ENCODE measurements at places on chromosomes 3 and 15.

GRCh38 chr15:80758130-80758745 is 20.9 kb upstream of the CEMIP start:
- DNase-seq = no peak

DNA sequence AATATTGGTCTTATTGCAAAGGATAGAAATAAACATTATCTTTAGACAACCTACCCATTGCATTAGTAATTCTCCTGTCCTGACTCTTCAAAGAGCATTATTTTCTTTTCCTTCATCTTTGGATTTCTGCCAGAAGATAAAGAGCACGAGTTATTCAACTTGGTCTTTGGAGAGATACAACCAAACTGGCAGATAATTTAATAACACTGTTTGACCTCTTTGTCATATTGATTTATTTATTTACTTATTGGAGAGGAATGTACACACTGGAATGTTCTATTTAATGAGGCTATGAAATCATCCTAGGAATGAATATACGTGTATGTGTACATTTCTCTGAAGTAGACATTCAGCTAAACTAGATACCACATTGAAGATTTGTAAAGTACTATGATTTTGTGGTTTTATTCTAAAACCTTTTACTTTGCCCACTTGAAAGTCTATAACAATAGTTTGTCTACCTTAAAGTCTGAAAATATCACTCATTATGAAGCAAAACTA is 462.1 kb downstream of the C3orf38 start:
- DNase-seq = no peak

DNA sequence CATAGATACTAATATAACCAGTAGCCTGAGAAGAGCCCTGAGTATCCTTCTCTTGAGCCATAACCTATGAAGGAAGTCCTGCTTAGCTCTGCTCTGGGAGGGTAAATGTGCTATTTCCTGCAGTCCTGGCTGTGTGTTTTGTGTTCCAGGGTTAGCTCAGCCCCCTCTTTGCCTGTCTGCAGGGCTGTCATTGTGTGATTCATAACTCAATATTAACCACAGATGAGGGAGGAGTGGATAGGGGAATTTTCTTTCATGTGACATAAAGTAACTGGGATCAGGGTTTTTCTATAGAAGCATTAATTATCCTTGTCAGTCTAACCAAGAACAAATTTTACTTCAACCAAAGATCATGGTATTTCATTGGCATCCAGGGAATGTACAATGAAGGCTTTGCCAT is 183.3 kb upstream of the ZBTB20 start:
- no peak for DNase-seq

GRCh38 chr3:14768881-14769280 is 49.9 kb upstream of the FGD5 start:
- no peak for DNase-seq

DNA sequence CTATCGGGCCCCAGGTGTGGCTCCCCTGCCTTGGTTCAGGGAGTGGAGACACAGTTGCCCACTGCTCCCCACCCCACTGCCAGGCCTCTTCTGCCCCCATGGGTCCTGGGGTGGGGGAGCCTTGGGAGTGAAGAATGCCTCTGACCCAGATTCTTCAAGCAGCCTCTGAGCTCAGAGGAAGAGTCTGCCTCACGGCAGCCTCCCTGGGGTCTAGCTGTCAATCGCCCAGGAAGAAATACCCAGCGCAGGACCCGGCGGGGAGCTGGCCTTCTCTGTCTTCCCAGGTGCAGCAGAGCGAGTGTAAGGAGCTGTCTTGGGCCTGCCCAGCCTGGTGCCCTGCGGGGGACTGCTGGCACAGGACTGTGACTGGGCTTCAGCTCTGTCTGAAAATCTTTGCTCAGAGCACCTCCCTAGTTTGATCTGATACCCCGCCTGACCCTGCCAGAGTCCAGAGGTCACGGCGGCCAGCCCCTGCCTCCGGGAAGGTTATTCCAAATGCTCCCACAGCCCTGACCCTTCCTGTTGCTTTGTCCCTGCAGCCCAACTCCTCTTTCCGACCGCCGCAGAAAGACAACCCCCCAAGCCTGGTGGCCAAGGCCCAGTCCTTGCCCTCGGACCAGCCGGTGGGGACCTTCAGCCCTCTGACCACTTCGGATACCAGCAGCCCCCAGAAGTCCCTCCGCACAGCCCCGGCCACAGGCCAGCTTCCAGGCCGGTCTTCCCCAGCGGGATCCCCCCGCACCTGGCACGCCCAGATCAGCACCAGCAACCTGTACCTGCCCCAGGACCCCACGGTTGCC is 11.0 kb downstream of the ANKRD63 start:
- no peak for DNase-seq

GRCh38 chr3:187465503-187465902 is 97.3 kb downstream of the RTP4 start:
- DNase-seq = no peak

All from sciatic nerve (tissue), 2 donors.